ENCODE measurements at places on chromosomes 5 and 9.

- no peak overlapping the region for H3K4me3 ChIP-seq
- H3K27ac ChIP-seq: no peak overlapping the region
- no peaks in the 10 kb centered on the region for H3K4me1 ChIP-seq
- no peak for ATAC-seq
- peaks cover 15% of the 10 kb centered on the region for H3K27me3 ChIP-seq
Observed at GRCh38 chr9:93908591-93909241, 46.4 kb downstream of the BARX1 start.

DNA sequence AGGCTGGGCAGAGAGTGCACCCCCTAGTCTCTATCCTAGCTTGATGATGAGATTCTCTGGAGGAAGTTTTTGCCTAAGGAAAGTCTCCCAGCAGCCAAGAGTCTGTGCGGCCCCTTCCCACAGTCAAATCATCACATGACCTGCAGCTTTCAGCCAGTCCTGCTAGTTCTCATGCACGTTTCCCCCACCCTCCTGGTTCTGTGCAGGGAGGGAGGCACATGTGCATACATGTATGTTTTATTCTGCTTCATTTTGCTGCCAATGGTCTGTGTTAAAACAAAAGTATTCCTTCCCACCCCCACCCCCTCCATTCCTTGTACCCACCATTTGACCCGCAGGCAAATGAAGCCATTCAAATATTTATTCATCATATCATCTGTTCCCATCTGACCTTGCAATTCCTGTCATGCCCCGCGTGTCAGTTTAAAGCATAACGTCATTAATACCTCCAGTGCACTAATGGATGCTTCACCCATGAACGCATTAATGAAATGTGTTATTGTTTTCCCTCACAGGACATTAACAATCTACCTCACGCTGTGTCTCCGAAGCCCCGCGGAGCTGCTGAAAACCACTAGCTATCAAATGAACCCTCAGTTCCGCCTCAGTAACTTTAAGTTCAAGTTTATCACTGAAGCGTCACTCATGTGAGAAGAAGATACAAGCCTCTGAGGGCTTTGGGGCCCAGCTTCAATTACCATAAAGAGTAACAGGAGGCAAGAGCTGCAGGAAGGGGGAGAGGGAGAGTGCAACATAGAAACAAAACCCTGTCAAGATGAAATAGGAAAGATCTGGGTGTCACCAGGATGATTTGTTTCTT, 139.6 kb downstream of the RASEF start:
- H3K4me1 ChIP-seq: no peaks in the 10 kb centered on the region
- no peak overlapping the region for H3K27ac ChIP-seq
- ATAC-seq: no peak
- H3K4me3 ChIP-seq: no peak overlapping the region

GRCh38 chr5:181088289-181088688, 42.7 kb downstream of the OR2V1 start:
- peaks cover 50% of the 10 kb centered on the region for H3K27me3 ChIP-seq
- H3K4me3 ChIP-seq: no peak overlapping the region
- no peaks in the 10 kb centered on the region for H3K4me1 ChIP-seq
- H3K27ac ChIP-seq: no peak overlapping the region
- no peaks in the 10 kb centered on the region for H3K36me3 ChIP-seq
- no peak for ATAC-seq

GRCh38 chr5:115050866-115051265, 118.8 kb downstream of the TRIM36 start:
- ATAC-seq: no peak
- no peaks in the 10 kb centered on the region for H3K36me3 ChIP-seq
- H3K4me1 ChIP-seq: no peaks in the 10 kb centered on the region
- peaks cover 8% of the 10 kb centered on the region for H3K27me3 ChIP-seq
- H3K4me3 ChIP-seq: no peak overlapping the region

DNA sequence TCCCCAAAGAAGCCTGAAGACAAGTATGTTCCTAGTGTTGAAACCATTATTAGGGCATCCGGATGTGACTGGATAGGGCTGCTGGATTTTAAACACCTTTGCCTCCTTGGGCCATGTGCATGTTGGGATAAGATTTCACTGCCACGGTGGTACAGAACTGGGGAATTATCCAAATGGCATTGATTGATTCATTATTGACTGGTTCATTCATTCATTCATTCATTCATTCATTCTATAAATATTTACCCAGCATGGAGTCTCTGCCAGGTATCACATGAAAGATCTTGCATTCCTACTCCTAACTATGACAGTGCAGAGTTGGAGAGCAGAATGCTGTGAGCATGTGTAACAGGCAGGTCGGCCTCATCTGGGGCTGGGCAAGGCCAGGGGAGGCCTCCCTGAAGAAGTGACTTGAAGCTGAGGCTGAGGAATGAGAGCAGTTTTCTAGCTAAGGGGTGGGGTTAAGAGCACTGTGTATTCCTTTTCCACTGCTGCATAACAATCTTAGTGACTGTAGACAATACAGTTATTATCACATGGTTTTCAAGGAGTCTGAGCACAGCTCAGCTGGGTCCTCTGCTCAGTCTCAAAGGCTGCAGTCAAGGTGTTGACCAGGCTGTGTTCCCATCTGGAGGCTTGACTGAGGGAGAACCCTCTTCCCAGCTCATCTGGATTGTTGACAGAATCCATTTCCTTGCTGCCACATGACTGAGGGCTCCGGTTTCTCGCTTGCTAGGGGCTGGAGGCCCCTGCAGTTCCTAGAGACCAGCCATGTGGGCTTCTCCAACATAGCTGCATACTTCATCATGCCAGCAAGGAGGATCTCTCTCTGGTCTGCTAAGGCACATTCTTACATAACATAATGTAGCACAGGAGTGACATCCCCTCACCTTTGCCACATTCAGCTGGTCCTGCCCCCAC, 35.7 kb downstream of the AK8 start:
- peaks cover 5% of the 10 kb centered on the region for H3K27me3 ChIP-seq
- no peak overlapping the region for H3K4me3 ChIP-seq

- ATAC-seq: no peak
- H3K27ac ChIP-seq: no peak overlapping the region
- no peaks in the 10 kb centered on the region for H3K27me3 ChIP-seq
- no peaks in the 10 kb centered on the region for H3K4me1 ChIP-seq
- no peak overlapping the region for H3K4me3 ChIP-seq
Observed at GRCh38 chr9:16335788-16336580, 534.5 kb downstream of the BNC2 start.

- peaks cover 9% of the 10 kb centered on the region for H3K4me1 ChIP-seq
- peak overlapping the region; percentile 72 for H3K27ac ChIP-seq
- no peaks in the 10 kb centered on the region for H3K36me3 ChIP-seq
- H3K4me3 ChIP-seq: peak overlapping the region; percentile 63
Observed at GRCh38 chr5:56490971-56491468, 257.9 kb upstream of the ANKRD55 start.

DNA sequence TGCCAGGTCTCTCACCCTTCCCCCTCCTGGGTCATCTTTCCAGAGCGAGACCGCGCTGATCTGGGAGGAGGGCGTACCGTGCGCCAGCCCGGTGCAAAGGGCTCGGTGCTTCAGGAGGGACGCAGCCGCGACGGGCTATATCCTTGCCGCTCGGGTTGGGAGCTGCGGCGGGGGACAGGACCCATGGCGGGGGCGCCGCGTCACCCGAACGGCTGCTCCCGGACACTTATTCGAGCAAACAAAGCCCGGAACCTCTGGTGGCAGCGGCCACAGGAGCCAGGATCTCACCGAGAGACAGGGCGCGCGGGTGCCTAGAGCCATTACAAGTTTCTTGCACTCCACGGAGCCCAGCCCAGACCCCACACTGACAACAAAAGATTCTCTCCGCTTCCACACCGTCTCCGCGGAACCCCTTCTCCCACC, 1.3 kb downstream of the SEMA6A start:
- peaks cover 7% of the 10 kb centered on the region for H3K4me1 ChIP-seq
- no peak for ATAC-seq
- peaks cover 5% of the 10 kb centered on the region for H3K36me3 ChIP-seq
- no peak overlapping the region for H3K27ac ChIP-seq
- peaks cover 55% of the 10 kb centered on the region for H3K27me3 ChIP-seq

DNA sequence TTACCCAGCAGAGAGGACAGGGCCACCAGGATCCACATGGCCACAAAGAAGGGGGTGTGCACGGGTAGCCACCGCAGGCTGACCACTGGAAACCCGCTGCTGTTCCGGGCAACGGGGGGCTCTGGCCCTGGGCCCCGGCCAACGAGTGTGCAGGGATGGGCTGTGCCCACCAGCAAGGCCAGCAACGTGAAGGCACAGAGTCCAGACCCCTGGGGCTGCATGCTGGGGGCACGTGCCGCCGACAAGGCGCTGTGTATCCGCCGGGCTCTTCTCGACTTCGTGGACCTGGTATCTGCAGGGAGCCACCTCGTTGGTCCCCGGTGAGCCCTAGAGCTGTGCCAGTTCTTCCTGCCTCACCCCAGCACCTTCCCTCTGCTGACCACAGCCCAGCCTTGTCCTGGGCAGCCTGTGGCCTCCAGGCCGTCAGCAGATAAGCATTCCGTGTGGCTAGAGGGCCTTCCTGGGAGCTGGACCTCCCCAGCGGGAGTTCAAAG, 42.2 kb upstream of the CEP72 start:
- no peaks in the 10 kb centered on the region for H3K4me1 ChIP-seq
- no peak overlapping the region for H3K27ac ChIP-seq
- H3K36me3 ChIP-seq: no peaks in the 10 kb centered on the region
- no peak for ATAC-seq
- no peak overlapping the region for H3K4me3 ChIP-seq
- H3K27me3 ChIP-seq: peaks cover 19% of the 10 kb centered on the region

DNA sequence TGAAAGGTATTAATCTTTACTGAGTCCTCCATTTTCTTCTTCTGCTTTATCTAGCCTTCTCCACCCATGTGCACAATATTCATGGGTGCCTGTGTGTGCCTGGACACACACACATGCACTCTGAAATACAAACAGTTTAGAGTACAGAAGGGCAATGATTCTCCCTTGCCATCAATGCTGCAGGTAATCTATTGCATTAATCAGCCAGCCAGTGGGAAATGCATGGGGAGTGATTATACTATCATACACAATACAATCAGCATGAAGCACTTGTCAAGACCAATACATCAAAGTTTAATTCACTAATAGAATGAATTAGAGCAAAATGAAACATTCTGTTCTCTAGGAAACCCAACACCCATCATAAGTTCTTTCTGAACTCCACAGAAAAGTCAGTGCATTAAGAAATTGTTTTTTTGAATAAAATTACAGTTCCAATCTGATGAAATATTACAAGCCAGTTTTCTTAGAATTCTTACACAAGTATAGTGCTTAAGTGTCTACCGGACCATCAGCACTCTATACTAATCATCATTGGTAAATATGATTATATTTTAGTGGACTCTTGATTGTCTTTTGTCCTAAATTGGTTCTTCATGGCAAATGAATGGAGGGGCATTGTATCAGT, 172.2 kb downstream of the ZSWIM6 start:
- no peaks in the 10 kb centered on the region for H3K4me1 ChIP-seq
- H3K27ac ChIP-seq: no peak overlapping the region
- peaks cover 10% of the 10 kb centered on the region for H3K36me3 ChIP-seq
- no peak overlapping the region for H3K4me3 ChIP-seq
- ATAC-seq: no peak

- H3K4me3 ChIP-seq: peak overlapping the region; percentile 91
- H3K27me3 ChIP-seq: no peaks in the 10 kb centered on the region
- H3K4me1 ChIP-seq: peaks cover 27% of the 10 kb centered on the region
- peak; percentile 5 for ATAC-seq
- peaks cover 59% of the 10 kb centered on the region for H3K36me3 ChIP-seq
- H3K27ac ChIP-seq: peak overlapping the region; percentile 96
Observed at GRCh38 chr5:151156507-151157420, 815 bp downstream of the ANXA6 start.

- H3K4me1 ChIP-seq: peaks cover 26% of the 10 kb centered on the region
- ATAC-seq: no peak
- H3K27ac ChIP-seq: peak overlapping the region; percentile 97
Observed at GRCh38 chr9:128684065-128684324, 5.0 kb upstream of the SET start.

GRCh38 chr5:107381189-107381856, 289.4 kb downstream of the EFNA5 start:
- no peak overlapping the region for H3K4me3 ChIP-seq
- no peak overlapping the region for H3K27ac ChIP-seq
- no peak for ATAC-seq

DNA sequence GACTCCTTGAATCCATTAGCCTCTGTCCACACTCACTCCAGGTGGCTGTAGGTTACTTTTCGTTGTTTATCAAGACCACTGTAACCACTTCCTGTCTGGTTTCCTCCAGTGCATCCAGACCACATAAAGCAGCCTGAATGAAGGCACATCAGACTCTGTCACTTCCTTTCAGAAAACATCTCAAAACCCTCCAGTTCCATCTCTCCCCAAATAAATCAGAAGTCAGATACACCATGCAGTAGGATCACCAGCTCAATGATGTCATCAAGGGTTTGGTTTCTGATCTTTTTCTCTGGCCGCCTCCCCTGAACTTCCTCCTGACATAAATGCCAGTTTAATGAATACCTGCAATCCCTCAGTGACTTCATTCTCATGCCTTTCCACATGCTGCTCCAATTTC, 161.2 kb downstream of the ZNF462 start:
- H3K27me3 ChIP-seq: no peaks in the 10 kb centered on the region
- H3K36me3 ChIP-seq: no peaks in the 10 kb centered on the region
- no peak for ATAC-seq
- H3K27ac ChIP-seq: no peak overlapping the region
- no peaks in the 10 kb centered on the region for H3K4me1 ChIP-seq

DNA sequence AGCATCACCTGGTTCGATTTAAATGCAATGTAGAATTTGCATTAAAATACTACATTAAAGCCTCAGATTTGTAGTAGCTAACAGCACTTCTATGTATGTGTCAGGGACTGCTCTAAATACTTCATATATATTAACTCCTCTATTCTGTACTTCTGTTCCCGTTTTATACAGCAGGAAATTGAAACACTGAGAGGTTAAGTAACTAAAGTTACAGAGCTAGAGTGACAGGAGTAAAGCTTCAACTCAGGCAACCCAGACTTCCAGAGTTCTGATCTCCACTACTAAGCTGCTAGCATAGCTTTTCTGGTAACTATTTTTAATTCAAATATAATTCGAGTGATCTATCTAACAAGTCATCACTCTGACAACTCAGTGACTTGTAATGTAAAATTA, 619 bp upstream of the APC start:
- ATAC-seq: no peak
- no peaks in the 10 kb centered on the region for H3K27me3 ChIP-seq
- H3K4me3 ChIP-seq: peak overlapping the region; percentile 95
- no peaks in the 10 kb centered on the region for H3K36me3 ChIP-seq
- peak overlapping the region; percentile 87 for H3K27ac ChIP-seq

GRCh38 chr5:25539536-25539935, 894.8 kb upstream of the CDH10 start:
- H3K27ac ChIP-seq: no peak overlapping the region
- H3K4me3 ChIP-seq: no peak overlapping the region
- no peaks in the 10 kb centered on the region for H3K4me1 ChIP-seq

- no peaks in the 10 kb centered on the region for H3K27me3 ChIP-seq
- no peak overlapping the region for H3K27ac ChIP-seq
Observed at GRCh38 chr9:28212979-28213378, 639.7 kb upstream of the C9orf72 start.

DNA sequence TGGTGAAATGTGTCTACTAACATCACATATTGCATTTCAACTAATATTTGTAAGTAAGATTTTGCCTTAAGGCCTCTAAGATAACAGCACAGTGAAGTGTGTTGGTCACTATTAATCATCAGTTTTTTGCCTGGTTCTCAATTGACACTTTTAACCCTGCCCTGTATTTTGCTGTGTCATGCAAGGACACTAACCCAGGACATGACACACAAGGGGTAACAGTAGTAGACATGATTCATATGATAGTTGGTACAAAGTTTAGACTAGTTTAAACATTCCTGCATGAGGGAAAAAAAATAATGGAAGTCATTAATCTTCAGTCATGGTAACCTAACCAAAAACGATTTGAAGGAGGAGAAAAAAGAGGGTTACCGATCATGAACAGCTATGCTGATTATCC, 207.0 kb downstream of the DEPDC1B start:
- H3K27ac ChIP-seq: no peak overlapping the region
- H3K27me3 ChIP-seq: no peaks in the 10 kb centered on the region
- no peak overlapping the region for H3K4me3 ChIP-seq
- H3K4me1 ChIP-seq: no peaks in the 10 kb centered on the region
- no peaks in the 10 kb centered on the region for H3K36me3 ChIP-seq
